T-helper 22 cell (primary cell): ENCODE measurements at places on chromosomes 3 and 15.

GRCh38 chr3:184648636-184649035, 63.2 kb downstream of the MAGEF1 start:
- no peak for DNase-seq

GRCh38 chr3:30613133-30613825, 6.9 kb downstream of the TGFBR2 start:
- DNase-seq: no peak

- DNase-seq: no peak
These were observed 192.8 kb upstream of the BHLHE40 start for GRCh38 chr3:4786431-4786830.

GRCh38 chr3:136939489-136939888, 18.3 kb upstream of the IL20RB start:
- DNase-seq: no peak

DNA sequence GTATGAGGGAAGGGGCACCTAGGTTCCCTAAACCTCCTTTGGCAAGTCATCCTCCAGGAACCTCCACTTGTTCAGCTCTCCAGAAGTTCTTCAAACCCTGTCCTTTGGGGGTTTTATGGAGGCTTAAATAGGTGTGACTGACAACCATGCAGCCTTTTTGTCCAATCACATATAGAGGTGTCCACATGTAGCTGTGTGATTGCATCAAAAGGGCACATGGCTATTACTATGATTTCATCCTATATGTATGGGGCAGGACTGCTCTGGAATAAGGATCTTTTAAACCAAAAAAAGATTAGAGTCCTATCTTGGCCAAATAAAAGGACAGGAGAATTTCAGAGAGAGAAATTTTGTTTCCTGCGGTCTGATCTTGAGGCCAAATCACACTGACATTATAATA, 453.2 kb upstream of the EPHA6 start:
- DNase-seq: no peak

DNA sequence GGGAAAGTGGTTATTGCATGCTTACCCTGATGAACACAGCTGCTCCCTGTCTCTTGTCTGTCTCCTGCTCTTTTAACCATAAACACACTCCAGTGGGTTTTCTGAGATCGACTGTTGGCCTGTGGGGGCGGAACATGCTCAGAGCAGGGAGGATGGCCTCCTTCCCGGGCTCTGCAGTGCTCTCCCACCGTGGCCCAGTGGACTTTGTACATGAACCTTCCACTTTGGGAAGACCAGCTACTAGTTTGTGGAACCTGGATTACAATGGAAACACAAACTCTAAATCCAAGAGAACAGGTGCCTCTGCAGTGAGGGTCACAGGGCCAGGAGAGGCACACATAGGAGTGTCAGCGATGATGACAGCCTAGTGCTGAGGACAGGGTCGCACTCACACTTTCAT, 56.5 kb downstream of the KLF13 start:
- no peak for DNase-seq

DNA sequence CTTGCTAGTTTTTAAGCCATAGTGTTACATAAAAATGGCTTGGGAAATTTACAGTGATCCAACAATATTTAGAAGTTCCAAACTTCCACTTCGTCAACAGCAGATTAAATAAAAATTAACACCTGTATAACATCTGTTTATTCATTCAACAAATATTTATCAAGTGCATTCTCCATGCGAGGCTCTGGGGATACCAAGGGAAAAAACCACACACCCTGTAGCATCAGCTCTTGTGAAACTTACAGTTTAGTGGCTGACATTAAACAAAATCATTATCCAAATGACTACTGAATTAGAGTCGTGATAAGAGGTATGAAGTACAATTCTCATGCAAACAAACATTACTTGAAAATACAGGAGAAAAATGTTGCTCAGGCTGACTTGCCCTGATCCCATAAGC, 122.9 kb downstream of the DLG1 start:
- DNase-seq: no peak
